ENCODE measurements at places on chromosomes 4 and X.

GRCh38 chrX:19958552-19959486, 32.0 kb downstream of the BCLAF3 start:
- no peak for DNase-seq

- DNase-seq, result no peak
These were observed 190.9 kb upstream of the GATB start for GRCh38 chr4:151951671-151952050.

GRCh38 chr4:176708771-176709311, 83.9 kb downstream of the VEGFC start:
- DNase-seq, result no peak

- DNase-seq, result no peak
These were observed 746 bp downstream of the PPAT start for GRCh38 chr4:56434599-56435139.

DNA sequence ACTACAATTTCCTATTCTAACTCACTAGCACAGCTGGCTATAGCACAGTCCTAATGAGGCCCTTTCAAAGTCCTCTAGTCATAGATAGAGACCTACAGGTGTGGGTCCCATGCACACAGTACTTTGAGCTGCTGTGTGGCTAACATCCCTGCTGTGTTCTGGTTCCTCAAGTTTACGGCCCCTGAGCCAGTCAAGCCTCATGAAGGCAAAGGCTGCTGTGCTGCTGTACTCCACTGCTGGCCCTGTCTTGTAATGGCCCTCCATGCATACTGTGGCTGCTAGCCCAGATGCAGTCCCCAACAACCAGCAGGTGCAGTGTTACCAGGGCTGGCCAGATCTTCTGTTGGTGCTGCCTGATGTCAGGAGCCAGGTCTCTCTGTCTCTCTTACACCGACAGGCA, 23.4 kb upstream of the ENPEP start:
- no peak for DNase-seq

GRCh38 chrX:102651242-102652011, at the start of gene GPRASP1:
GPRASP1 (plus strand) TSS chrX:102651483; CDS start chrX:102653914, 2,431 bp downstream.
- DNase-seq, result peak; percentile 20

GRCh38 chr4:96016634-96017299, 176.9 kb downstream of the PDHA2 start:
- no peak for DNase-seq

DNA sequence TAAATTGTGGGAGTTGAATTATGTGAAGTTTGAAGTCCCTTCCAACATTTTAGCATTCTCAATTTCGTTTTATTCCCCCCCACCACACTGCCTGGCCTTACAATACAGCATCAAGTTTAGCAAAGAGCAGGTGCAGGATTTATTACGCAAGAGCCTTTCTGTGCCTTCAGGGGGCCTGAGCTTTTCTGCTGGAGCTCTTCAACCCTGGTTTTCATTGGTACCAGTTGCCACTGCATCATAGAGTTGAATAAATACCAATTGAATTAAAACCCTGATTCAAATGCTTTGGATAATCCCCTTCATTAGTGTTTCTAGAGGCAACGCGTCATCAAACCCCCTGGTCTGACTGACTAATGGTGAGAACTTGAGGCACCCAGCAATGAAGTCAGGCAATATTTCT, 43.6 kb upstream of the KIT start:
- no peak for DNase-seq

- no peak for DNase-seq
These were observed 39.6 kb upstream of the SRPX start for GRCh38 chrX:38260231-38260630.

- DNase-seq, result no peak
These were observed 84.4 kb downstream of the APBB2 start for GRCh38 chr4:41129936-41130440.

DNA sequence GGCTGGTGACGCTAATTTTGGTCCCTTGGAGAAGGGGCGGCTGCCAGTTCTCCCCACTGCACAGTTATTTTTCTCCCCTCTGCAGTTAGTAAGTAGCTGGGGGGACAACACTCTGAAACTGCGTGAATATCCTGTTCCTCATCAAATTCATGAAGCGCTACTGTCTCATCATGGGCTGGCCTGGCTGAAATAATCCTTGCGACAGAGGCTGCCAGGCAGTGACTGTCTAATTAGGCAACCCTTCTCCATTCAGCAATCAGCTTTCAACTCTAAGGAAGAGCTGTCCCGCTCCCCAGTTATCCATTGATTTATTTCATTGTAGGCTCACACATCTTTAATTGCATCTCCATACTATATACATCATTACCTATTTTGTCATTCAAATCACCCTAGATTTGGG, 8.2 kb downstream of the SH3TC1 start:
- no peak for DNase-seq

- DNase-seq, result no peak
These were observed 56.9 kb upstream of the PDGFRA start for GRCh38 chr4:54172156-54172555.

DNA sequence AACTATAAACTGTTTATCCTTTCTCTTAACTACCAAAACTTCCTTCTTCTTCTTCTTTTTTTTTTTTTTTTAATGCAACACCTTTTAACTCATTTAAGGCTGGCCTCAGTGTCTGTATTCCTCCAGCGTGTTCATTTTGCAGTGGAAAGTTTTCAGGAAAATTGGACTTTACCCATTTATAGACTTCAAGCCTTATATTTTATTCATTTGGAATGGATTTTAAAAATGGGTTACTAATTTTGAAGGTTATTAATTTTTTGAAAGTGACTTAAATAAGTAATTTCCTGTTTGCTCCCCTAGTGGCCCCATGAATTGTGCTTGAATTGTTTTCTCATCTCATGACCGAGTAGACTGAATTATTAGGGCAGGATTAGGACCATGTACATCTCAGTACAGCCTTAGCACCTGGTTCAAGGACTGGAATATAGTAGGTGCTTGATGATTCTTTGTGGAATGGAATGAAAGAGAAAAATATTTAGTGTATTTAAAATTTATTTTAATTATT, 282.7 kb downstream of the ANKRD50 start:
- DNase-seq, result no peak

- no peak for DNase-seq
These were observed 404.2 kb downstream of the MID1IP1 start for GRCh38 chrX:39205467-39205866.

DNA sequence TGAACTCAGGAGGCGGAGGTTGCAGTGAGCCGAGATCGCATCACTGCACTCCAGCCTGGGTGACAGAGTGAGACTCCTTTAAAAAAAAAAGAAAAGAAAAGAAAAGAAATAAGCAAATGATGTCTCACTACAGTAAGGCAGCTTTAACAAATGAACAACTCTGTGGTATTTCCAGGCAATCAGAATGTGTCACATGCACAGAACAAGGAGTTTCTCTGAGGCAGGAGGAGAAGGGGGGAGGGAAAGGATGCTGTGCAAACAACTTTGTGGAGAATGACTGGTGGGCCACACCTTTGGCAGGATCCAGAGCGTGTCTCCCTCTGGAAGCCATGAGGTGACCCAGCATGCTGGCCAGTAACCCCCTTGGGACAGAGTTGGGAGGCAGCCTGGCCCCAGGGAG, 57.6 kb downstream of the RAI2 start:
- DNase-seq, result no peak

- DNase-seq, result no peak
These were observed 29.1 kb downstream of the FHL1 start for GRCh38 chrX:136176399-136176825.

DNA sequence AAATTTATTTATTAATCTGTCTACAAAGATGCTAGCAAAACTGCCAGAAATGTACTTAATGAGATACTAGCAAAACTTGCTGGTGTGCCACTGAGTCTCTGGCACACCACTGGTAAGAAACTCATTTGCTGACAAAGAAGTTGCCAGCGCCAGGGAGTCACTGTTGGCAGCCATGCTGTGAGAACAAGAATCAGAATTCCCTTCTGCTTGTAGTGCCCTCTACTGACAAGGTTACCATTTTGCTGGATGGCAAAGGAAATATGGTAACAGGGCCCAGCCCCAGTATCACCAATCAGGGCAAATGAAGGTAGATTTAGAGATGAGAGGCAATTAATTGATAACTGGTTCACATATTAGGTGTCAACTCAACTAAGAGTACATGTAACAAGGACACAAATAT, 750.1 kb upstream of the ADGRL3 start:
- DNase-seq, result no peak

DNA sequence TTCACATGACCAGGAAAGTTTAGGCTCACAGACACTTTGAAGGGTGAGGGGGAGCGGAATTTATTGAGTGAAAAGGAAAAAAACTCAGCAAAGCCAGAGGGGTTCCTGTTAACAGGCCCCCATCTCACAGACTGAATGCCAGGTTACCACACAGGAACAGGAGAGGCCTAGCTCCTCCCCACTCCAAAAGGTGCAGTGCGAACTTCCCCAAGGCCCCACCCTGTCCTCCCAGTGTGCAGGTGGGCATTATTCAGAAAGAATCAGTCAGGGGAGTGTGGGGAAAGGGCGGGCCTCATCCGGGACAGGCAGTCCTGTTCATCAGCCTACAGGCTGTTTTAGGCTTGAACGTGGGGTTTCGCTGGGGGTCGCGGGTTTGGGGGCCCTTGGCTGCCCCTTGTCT, 4.0 kb downstream of the OTC start:
- no peak for DNase-seq

All from stimulated activated CD8-positive, alpha-beta memory T cell treated with anti-CD3 and anti-CD28 coated beads, Interleukin-7, amount 100 ng/mL, for 1 hour (primary cell).